Smooth muscle cell of trachea (primary cell): ENCODE measurements at places on chromosomes 4 and X. TPM values are rescaled to one million over a fixed set of nuclear protein-coding genes. Genes with fewer than 3 reads are reported as not detected.

ARX gene
- total RNA-seq: not detected in 2 replicates

SMC1A gene
- total RNA-seq: 9.1 and 16.7 TPM in 2 replicates

CNGA1 gene
- total RNA-seq: not detected in 2 replicates

VEGFD gene
- total RNA-seq: 2.0 and 4.6 TPM in 2 replicates

AFP gene
- total RNA-seq: 0.15 and 0.66 TPM in 2 replicates

SLC9B1 gene
- total RNA-seq: 1.6 and 1.7 TPM in 2 replicates

SERTM2 gene
- total RNA-seq: under 0.01 TPM in 1 of 2 replicates, not detected in the other

LUZP4 gene
- not detected in 2 replicates for total RNA-seq
